ENCODE measurements at places on chromosomes 6 and 20.

- DNase-seq, result no peak
Measured at GRCh38 chr6:47256361-47256760, 53.3 kb downstream of the TNFRSF21 start.

DNA sequence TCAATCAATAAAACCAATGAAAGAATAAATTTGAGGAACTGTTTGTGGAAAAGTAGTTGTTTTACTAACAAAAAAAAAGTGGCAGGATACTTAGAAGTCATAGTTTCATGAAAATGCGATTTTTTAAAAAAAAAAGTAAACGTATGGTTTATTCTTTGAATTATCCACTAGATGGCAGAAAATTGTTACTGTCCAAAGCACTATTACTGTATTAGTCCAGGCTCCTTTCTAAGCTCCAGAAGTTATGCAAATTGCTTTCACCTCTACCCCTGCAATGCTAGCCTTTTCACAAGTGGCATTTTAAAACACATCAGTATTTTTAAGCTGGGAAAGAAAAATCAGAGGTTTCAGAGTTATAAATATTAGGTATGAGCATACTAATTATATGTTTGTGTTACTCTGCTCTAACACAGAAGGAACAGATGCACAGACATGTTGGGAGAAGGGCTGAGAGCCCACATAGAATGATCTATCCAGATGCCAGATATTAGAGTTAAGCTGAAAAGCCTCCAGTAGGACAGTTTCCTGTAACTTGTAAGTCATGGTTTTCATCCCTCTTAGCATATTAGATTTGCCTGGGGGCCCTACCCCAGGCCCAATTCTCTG lies 63.9 kb downstream of the FHL5 start:
- peak; percentile 73 for DNase-seq

GRCh38 chr6:142112451-142113061 lies 20.2 kb upstream of the GJE1 start:
- peak; percentile 93 for DNase-seq

DNA sequence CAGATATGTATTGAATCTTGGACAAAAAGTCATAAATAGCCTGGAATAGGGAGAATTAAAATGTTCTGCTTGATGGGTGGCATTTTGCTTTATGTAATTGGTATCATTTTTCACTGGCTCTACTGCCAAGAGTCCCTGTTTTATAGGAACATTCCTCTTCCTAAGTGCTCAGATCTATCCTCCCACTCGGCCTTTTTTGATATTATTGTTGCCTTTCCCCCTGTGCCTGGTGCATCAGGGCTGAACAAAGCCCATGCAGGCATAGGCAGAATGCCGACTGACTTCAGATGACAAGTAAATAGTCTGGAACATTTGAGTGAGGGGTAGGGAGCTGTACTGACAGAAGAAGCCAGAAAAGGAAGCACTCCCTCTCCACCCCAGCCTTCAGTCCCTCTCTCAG lies 127.0 kb downstream of the PKHD1 start:
- DNase-seq, result no peak

DNA sequence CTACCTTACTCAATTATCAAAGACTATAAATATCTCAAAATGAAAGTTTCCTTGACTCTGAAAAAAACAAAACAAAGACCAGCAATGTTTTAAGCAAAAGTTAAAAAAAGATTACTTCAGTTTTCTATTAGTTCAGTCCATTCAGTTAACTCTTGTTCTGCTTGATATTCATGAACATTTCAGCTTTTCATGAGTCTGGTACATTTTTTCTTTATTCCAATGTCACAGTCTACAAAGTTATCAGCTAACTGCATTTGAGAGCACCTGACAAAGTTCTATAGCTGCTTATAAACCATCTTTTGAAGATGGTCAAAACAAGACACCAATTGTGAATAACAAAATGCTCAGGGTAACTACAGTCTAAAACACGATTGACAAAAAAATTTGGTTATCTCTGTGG lies 156.1 kb upstream of the NOX3 start:
- peak; percentile 35 for DNase-seq

GRCh38 chr6:118985123-118985830 lies 50.3 kb upstream of the MCM9 start:
- DNase-seq, result no peak

DNA sequence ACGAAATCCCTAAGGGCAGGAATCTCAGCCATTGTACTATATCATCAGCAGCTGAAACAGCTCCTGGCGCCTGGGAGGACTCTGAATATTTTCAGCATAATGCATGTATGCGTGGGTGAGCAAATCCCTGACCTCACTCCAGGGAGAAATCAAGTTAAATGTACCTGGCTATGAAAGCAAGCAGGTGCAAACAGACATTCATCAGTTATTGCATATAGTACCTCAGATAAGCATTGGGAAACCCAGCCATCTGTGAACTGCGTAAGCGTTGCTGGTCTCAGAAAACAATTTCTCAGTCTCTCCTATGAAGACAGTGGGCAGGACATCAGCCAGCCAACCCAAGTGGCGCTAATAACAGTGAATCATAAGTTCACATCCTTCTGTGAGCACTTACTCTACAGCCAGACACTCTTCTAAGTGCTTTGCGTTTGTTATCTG lies 622.6 kb downstream of the EPM2A start:
- DNase-seq, result no peak

DNA sequence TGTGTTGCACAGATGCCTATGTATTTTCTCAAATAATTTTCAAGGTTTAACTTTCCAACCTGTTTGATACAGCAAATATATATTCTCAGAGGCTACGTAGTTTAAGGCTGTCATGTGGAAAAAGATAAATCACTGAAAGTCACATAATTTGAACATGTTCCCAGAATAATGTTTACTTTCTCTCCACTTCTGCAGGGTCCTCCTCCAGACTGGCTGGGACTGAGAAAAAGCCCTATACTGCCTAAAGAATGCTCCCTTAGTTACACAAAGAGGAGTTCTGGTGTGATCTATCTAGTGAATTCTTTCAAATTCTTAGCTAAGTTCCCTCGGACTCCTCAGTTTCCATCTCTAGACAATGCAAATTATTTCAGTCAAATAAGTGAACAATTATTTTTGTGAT lies 411.0 kb downstream of the C6orf118 start:
- no peak for DNase-seq

GRCh38 chr20:56414842-56415765 lies 3.0 kb downstream of the CASS4 start:
- DNase-seq, result no peak

DNA sequence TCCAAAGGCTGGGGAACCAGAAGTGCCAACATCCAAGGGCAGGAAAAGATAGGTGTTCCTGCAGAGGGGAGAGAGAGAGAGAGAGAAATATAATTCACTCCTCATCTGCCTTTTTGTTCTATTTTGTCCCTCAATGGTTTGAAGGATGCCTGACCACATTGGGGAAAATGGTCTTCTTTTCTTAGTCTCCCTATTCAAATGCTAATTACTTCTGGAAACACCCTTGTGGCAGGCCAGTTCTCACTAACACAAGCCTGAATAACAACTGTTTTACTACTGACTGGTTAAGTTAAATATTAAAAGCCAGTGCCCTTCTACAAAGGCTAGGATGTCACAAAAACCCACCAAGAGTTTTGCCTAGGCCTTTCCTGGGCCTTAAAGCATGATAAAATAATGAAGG lies 425.4 kb upstream of the HTR1E start:
- no peak for DNase-seq

- no peak for DNase-seq
Measured at GRCh38 chr6:125989631-125990030, 3.3 kb downstream of the TRMT11 start.

GRCh38 chr20:40688129-40689099 lies 622 bp downstream of the MAFB start:
- DNase-seq, result no peak

- DNase-seq, result peak; percentile 89
Measured at GRCh38 chr6:31794866-31795615, 511 bp downstream of the VARS1 start.

GRCh38 chr20:62019144-62019805 lies 46.4 kb downstream of the TAF4 start:
- no peak for DNase-seq

DNA sequence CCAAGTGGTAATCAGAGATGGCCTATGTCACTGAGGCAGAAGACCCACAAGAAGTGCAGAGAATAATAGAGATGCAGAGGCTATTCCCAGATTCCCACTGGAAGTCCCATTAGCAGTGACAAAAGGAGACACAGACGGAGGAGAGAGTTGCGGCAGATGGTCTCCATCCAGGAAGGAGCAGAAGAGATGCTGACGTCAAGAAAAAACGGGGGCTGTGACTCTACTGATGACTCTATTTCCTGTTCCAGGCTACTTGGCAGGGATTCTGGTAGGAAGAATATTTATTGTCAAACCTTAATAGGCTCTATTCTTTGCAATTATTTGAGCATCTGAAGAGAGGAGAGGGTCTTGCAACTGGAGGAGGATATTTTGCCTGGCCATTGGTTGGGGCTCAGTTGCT lies 246.0 kb upstream of the ECI2 start:
- no peak for DNase-seq

DNA sequence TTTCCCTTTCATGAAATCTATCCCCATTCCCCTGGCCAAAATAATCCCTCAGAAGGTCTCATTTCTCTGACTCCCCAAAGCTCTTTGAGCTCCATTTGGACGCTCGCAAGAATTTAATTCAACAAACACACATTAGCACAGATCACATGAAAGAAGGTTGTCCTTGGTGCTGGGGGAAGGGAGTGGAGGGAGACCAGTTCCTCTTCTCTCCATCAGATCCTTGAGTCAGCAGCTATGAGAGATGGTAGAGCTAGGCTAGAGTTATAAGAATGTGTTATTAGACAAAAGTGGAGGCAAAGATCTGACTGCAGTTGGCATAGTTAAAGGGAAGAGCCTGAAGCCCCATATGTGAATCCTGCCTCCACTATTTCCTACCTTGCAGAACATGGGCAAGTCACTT lies 184.2 kb upstream of the CDYL start:
- peak; percentile 12 for DNase-seq

GRCh38 chr6:4446982-4447381 lies 311.6 kb upstream of the ECI2 start:
- peak; percentile 25 for DNase-seq

DNA sequence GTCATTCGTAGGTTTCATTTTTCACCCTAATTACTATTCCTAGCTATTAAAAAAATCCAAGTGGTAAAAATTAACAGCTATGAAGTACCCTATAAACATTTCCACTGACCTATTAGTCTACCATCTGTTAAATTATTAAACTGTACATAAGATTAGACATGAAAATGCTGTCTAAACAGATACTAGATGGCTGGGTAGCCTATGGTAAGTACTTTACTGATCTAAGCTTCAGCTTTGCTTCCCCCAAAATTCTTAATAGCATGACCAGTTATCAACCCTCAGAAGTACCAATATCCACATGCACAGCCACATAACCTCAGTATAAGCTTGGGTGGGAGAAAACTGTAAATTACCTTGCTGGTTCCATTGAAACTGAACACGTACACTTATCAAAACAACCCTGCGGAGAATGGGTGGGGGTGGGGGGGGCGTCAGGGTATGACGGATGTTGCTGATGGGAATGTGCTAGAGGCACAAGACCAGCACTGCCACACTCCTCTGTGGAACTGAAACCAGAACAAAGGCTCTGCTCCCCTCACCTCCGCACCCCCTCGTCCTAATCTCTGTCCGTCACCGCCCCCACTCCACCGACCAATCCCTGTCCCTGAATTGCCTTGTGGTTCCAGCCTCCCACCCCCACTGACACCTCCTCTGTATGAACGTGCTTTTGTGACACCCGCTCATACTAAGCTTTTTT lies 45.3 kb downstream of the B4GALT5 start:
- peak; percentile 61 for DNase-seq

DNA sequence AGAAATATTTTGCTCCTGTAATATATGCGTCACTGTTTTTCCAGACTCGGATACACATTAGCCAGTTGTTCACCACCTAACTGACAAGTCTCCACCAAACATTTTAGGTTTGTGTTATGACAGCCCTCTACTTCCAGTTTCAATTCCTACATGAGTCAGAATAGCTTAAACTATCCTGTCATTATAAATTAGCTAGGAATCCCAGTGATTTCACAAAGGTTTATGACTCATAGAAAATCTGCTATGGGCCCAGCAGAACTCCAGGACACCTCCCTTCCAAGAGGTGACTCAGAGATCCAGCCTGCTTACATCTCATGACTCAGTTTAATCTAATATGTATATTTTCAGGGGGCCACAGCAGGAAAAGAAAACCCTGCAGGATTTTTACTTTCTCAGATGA lies 17.4 kb upstream of the PLCB4 start:
- no peak for DNase-seq

GRCh38 chr6:16329233-16329632 lies 90.8 kb downstream of the GMPR start:
- DNase-seq, result no peak

- DNase-seq, result no peak
Measured at GRCh38 chr6:53862662-53863462, 68.1 kb downstream of the LRRC1 start.

GRCh38 chr6:39388606-39389483 lies 66.3 kb upstream of the KCNK16 start:
- no peak for DNase-seq

DNA sequence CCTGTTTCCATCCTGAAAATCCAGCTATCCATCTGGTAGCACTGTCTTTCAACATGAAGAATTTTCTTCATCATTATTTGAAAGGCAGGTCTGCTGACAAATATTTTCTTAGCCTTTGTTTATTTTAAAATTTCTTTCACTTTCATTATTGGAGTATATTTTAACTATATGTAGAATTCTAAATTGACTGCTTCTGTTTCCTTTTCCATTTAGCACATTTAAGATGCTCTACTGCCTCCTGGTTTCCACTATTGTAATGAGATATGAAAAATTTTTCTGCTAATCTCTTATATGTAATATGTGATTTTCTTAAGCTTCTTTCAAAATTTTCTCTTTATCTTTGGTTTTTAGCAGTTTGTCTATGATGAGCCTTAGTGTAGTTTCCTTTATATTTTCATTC lies 97.3 kb downstream of the TBC1D32 start:
- peak; percentile 52 for DNase-seq

GRCh38 chr6:100593522-100593921 lies 128.8 kb upstream of the SIM1 start:
- DNase-seq, result no peak

GRCh38 chr20:58682656-58683531 lies 9.7 kb upstream of the NPEPL1 start:
- DNase-seq, result no peak

DNA sequence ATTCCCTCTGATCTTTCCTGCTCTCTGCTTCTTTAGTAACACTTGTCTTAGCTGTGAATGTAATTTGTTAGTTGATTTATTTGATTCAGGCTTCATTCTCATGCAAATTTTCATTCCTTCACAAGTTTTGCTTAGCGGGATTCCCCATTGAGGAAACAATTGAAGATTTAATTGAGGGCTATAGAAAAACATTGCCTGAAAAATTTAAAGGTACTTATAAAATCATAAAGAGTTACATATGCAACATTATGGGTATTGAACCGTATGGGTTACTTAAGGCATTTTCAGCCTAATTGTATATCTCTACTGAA lies 11.9 kb upstream of the ZSCAN9 start:
- no peak for DNase-seq

- DNase-seq, result no peak
Measured at GRCh38 chr6:127570739-127571389, 6.1 kb upstream of the C6orf58 start.

DNA sequence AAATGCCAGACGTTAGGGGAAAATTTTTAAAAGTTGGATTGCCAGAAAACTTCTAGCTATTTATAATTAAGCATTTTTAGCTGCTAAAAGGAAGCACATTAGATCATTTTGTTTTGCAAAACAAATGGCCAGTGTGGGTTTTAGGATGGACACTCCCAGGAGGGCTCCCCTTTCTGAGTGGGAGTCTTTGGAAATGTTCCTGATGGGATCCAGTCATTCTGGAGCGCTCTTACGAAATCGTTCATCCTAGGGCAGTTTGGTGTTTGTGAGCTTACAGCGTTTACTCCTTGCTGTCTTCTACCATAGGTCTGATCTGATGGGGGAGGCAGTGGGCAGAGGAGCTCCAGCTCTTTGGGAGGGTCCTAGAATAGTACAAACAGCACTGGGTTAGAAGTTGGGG lies 14.7 kb downstream of the GNAS start:
- no peak for DNase-seq

Measured in OCI-M1 (cell line).